Naive thymus-derived CD8-positive, alpha-beta T cell (primary cell): ENCODE measurements at places on chromosomes 16 and 17.

- DNase-seq, result no peak
Observed at GRCh38 chr17:55543709-55544108, 32.5 kb upstream of the SMIM36 start.

GRCh38 chr16:85199069-85199725 lies 86.9 kb upstream of the CIBAR2 start:
- no peak for DNase-seq

DNA sequence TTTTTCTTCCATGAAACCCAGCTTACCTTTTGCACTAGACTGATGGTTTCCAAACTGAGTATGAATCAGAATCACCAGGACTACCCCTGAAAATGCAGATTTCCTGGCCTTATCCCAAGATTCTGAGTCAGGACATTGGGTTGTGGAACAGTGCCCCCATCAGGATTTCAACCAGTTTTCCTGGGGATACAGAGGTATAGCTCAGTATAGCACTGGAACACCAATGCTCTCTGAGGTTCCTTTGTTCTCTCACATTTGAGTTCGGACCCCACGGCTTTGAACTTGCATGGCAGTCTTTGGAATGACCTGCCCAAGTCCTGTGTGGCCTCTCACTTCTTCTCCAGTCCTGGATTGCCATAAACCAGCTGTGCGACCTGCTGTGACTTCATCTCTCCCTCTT lies 12.8 kb upstream of the CCL8 start:
- no peak for DNase-seq

GRCh38 chr16:66988197-66988788 lies at the start of gene CES4A:
Gene CES4A (plus strand): TSS chr16:66988589. CDS start chr16:66988773, 184 bp downstream.
- no peak for DNase-seq

- no peak for DNase-seq
Observed at GRCh38 chr16:78703936-78704335, 604.5 kb downstream of the WWOX start.
